ENCODE measurements at places on chromosomes 3 and 15.

GRCh38 chr3:25191673-25192072 is 236.4 kb upstream of the RARB start:
- DNase-seq, result no peak

DNA sequence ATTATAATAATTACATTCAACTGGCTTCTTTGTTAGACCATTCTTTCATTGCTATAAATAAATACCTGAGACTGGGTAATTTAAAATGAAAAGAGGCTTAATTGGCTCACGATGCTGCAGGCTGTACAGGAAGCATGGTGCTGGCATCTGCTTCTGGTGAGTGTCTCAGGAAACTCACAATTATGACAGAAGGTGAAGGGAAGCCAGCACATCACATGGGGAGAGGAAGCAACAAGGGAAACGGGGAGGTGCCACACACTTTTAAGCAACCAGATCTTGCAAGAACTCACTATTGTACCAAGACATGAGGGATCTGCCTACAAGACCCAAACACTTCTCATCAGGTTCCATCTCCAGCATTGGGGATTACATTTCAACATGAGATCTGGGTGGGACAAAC is 413.1 kb upstream of the ARRDC4 start:
- DNase-seq, result no peak

DNA sequence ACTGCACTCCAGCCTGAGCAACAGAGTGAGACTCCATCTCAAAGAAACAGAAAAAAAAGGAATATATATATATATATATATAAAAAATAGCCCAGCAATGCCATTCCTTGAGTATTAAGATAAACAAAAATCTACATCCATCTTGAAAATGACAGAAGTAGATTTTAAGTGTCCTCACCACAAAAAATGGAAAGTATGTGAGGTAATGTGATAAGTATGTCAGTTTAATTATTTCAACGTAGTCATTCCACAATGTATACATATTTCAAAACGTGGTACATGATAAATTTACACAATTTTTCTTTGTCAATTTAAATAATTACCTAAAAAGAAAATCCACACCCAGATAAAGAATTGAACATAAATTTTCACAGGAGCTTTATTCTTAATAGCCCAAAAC is 54.9 kb downstream of the HCN4 start:
- DNase-seq, result no peak

GRCh38 chr15:58676766-58677165 is 72.7 kb downstream of the ADAM10 start:
- no peak for DNase-seq

- DNase-seq, result no peak
Measured at GRCh38 chr3:39209329-39209970, 17.1 kb upstream of the XIRP1 start.

GRCh38 chr15:45603881-45604280 is 16.7 kb downstream of the BLOC1S6 start:
- DNase-seq, result peak; percentile 43

GRCh38 chr15:46265664-46266347 is 631.0 kb downstream of the SQOR start:
- no peak for DNase-seq

GRCh38 chr3:48546203-48546829 is 10.3 kb downstream of the PFKFB4 start:
- no peak for DNase-seq

DNA sequence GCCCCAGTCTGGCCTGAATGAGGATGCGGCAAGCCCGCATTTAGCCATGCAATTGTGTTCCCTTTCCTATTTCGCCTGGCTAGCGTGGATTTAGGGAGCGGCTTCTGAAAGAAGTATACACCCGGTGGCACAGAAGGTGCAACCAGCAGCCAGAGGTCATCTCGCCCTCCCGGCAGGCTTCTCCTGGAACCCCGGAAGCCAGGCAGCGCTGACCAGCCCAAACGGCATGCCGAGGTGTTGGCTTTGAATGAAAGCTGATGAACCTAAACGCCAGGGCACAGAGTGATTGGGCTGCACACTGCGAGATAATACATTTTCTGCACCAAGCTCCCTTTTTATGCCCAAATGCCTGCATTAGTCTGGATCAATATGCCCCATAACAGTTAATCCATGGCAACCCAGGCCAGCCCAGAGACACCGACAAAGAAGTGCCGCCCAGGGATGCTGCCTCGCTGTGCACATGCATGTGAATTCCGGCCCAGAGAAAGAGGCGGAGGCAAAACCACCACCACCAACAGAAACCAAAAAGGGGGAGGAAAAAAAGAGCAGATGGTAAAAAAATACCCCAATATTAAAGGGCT is 1.4 kb downstream of the SRGAP3 start:
- DNase-seq, result no peak

DNA sequence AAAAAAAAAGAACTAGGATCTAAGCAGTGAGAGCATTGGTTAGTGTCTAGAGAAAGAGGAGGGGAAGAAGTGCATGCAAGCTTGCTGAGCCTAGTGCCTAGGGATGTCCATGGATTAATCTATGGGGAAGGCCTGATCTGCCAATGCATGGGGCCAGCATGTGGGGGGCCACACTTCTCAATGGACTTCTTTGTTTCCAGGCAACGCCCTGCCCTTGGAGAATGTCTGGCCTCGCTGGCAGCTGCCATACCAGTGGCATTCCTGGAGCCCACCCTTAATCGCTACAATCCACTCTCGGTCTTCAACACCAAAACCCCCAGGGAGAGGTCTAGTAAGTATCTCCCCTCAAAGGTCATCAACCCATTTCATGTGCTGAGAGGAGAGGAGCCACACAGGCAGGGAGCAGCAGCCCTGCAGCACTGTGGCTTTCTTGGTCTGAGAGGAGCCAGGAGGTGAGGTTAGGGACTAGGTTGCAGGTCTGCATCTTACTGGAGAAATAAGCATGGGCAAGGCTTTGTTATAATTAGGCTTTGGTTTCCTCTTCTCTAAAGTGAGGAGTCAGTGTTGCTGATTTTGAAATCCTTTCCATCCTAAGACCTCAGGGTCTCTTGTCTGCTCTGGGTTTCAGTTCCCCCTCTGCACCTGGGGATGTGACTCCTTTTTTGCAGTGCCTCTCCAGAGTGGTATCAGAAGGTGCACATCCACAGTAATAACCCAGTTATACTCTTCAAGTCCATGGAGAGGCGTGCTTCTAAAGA is 188.1 kb upstream of the CHRM5 start:
- DNase-seq, result no peak

Data from suppressor macrophage treated with lipopolysaccharide for 4 hours (primary cell).